ENCODE measurements at places on chromosomes 7 and 10.

DNA sequence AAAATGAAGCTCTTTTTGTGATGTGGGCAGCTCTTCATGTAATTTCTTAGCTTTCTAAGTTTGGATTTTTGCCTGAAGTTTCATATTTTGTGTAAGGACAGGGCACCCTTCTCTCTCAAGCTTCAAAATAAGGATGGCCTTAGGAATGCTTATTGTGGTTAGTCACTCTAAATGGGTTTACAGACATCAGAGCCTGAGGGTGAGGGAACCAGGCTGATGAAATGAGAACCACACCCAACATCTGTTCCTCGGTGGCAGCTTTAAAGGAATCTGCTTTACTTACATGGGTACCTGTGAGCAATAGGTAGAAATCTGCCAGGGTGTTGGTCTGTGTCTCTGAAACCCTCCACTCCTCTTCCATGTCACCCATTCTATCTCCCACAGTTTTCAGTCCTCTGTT lies 174.3 kb downstream of the EMX2 start:
- DNase-seq = no peak

DNA sequence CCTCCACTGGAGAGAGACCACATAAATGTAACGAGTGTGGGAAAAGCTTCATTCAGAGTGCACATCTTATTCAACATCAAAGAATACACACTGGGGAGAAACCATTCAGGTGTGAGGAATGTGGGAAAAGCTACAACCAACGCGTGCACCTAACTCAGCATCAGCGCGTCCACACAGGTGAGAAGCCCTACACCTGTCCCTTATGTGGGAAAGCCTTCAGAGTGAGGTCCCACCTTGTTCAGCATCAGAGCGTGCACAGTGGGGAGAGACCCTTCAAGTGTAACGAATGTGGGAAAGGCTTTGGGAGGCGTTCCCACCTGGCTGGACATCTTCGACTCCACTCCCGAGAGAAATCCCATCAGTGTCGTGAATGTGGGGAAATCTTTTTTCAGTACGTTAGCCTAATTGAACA lies 20.6 kb downstream of the FAM200A start:
- no peak for DNase-seq

DNA sequence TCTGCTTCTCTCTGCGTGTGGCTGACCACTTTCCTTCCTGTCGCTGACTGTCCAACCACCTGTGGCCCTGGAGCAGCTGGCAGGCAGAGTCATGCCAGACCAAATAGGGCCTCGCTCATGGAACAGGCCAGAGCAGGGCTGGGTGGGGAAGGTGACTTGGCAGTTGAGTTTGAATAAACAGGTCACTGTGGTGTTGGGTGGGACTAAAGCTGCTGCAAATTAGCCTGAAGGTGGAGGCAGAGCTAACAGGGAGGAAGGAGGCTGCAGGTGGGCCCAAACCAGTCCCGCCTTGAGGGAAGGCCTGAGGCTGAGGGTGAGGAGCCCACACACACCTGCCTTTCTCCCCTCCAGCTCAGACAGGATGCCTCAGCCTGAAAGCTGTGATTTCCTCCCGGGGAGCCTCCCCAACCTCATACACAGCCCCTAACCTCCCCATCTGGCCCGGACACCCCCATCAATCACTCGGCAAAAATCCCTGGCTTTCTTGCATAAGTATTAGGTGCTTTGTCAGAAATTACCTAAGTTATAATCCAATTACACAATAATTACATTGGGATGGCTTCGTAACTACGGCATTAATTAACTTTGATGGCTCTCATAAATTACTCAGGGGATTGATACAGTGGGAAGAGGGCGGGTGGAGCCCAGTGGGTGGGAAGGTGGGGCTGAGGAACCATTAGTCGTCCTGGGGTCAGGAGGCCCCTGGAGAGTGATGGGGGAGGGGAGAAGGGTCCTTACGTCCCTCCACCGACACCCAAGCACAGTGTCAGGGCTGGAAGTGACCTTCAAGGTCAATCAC lies 97.7 kb upstream of the PCBD1 start:
- DNase-seq = no peak

DNA sequence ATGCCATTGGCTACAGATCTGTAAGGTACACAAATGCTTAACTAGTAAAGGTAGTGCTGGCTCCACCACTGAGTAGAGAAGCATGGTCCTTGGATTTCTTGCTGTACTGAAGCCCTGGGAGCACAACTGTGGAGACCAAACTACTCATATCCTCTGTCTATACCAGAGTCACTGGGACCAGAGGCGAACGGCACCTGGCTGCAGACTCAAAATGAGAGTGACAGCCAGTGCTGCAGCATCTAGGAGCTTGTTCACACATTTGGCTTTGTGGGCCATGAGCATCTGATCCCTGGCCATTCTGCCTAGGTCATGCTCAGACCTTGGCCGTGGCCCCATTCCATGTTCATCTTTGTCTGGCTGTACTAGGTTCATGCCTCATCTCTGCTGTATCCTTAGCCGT lies 31.9 kb downstream of the LRRC18 start:
- DNase-seq = no peak

GRCh38 chr7:29877196-29877595 lies 70.9 kb downstream of the WIPF3 start:
- peak; percentile 17 for DNase-seq

Data from NCI-H774 (cell line).